ENCODE measurements at places on chromosomes 7 and 10. TPM values are rescaled to one million over a fixed set of nuclear protein-coding genes. Genes with fewer than 3 reads are reported as not detected.
A peak's percentile ranks its signal among the peaks of the same experiment; 100 is the strongest.

DNA sequence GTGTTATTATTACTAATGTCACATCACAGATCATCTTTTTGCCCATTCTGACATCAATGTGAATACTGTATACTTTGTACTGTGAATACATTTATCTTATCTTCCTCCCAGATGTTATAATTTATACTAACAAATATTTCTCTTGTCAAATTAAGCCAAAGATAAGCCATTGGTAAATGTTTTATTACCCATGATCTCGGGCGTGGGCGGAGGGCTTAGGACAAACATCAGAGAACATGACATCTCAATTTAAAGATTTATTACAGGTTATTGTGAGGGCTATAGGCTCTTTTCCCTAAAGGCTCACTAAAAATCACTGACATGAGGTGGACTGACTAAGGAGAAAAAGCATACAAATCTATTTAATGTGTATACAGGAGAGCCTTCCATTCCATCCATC, 58.2 kb upstream of the DGKB start:
- DNase-seq = no peak

Gene PTEN
- total RNA-seq = 165 TPM

- peak; percentile 90 for DNase-seq
Observed at GRCh38 chr10:132396494-132397035, 435 bp upstream of the PWWP2B start.

DNA sequence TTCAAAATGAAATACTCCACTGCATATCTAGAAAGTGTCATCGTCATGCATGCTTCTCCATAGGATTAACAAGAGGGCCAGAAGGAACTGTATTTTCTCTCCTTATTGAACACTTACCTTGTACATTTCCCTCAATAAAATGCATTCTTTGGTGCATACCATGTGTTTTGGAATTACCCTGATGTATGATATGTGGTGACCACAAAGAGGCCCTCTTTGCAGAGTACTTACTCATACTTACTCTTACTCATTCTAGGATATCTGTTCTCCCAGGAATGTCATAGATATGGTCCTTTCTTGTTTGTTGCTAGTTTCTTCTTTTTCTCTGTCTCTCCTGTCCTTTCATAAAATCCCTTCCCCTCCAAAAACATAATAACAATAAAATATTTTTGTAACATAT, 1087.1 kb upstream of the POT1 start:
- DNase-seq = no peak

Gene ZNF438
- total RNA-seq = 11.6 TPM

Gene VSIR
- 123 TPM for total RNA-seq

Gene HECW1
- total RNA-seq = not detected

DNA sequence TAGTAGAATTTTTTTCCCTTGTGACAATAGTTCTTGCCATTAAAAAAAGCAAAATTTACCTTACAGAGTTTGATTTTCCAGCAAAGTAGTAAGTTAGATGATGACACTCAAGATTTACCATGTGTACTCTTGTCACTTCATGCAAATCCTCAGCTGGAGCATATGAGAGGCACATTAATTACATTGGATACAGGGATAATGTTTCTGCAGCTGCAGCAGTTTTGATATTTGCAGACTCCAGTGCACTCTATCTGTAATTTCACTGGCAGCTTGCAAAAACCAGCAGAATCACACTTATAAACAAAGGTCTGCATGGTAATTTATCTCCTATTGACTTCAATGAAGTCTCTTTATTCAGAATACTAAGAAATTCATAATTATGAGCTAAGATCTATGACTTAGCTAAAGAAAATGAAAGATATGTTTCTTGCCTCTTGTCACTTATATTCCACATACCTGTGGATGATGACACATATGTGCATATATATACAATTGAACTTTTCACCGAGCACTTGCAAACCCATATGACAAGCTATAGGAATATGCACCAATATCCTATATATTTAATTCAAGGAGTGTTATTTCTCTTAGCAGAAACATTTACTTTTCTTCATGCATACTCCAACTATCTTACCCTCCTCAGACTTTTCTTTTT, 530.6 kb downstream of the PHTF2 start:
- DNase-seq = no peak

Gene PNLIPRP3
- total RNA-seq = not detected

DNA sequence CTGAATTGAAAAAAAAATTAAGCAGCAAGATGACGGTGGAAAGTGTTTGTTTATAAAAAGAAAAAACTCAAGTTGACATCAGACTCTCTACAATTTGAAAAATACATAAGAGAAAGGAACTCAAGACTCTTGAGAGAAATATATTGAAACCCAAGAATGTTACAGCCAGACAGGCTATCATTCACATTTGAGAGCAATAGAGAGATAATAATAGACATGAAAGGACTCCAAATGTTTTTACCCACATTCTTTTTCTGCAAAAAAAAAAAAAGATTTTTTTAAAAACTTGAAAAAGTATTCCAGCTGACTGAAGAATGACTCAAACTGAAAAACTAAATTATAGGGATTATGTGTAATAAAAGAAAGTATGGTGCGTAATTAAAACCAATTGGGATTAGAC, 532.4 kb downstream of the INHBA start:
- DNase-seq = no peak

DNA sequence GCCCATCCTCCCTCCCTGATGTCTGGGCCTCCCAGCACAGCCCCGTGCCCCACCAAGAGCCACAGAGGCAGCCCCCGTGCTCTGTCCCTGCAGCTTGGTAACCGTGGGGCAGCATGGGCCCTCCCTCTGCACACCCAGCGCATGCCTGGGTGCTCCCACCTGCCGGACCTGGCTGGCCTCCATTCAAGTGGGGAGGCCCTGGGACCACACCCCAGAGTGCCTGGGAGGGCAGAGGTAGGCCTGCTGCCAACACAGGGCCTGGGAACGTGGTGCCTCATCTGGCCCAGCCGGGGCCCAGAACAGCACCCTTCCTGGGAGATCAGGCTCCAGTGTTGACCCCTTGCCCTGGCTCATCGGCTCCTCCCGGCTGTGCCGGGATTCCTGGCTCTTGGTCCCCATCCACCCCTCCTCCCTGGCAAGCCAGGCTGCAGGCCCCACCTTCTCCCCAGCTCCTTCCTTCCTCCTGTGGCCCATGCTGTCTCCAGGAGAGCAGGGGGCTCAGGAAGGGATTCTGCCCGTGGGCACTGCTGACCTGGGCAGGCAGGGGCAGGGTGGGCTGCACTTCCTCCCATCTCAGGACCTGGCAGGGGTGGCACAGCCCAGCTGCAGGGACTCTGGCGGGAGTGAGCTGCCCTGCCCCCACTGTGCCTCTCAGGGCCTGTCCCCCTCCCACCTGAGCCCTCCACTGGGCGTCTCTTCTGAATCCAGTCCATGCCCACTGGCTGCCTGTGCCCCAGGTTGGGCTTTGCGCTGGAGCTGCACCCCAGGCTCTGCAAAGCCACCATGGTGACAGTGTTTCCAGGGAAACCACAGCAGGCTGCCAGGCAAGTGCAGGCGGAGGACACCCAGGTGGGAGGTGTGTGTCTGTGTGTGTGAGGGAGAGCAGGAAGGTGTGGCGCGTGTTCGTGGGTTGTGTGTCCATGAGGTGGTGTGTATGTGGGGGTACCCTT, 32.6 kb downstream of the PWWP2B start:
- no peak for DNase-seq

- no peak for DNase-seq
Observed at GRCh38 chr10:96656839-96657238, 63.5 kb downstream of the PIK3AP1 start.

DNA sequence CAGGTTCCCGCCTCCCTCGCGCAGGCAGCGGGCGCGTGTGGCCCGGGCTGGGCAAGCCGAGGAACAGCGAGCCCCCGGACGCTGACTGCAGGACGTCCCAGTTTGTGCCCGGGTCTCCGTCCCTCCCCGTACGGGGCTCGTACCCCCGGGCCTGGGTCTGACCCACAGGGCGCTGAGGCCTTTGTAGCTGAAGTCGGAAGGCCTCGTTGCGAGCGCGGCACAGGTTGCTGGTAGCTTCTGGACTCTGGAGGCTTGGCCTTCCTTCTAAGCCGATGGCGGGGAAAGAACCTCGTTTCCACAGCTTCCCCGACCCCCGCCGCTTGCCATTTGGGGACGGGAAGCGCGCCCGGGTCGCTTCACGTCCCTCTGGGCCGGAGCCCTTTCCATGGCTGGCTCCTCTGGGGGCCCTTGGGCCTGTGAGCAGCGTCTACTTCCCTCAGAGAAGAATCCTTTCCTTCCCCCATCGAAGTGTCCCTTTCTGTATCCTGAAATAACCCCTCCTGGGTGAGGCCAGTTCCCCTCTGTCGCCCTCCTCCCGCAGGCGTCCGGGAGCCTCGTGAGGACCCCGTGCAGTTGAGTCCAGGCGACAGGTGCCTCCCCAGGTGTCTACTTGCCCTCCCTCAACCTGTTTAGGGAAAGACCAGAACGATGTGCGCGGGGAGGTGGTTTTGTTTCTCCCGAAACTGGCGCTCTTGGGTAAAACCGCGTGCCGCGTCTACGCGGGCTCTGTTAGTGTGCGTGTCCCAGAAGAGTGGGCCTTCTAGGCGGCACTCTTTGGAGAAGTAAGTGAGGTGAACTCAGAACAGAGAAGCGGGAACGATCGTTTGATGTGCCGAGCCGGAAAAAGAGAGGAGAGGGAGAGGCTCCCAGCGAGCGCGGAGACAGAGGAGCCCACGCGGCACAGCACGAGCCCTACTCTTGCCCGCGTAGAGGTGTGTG, 9.3 kb downstream of the EVX1 start:
- DNase-seq = no peak

GRCh38 chr7:34165927-34166550, 260.7 kb downstream of the BMPER start:
- DNase-seq = no peak

DNA sequence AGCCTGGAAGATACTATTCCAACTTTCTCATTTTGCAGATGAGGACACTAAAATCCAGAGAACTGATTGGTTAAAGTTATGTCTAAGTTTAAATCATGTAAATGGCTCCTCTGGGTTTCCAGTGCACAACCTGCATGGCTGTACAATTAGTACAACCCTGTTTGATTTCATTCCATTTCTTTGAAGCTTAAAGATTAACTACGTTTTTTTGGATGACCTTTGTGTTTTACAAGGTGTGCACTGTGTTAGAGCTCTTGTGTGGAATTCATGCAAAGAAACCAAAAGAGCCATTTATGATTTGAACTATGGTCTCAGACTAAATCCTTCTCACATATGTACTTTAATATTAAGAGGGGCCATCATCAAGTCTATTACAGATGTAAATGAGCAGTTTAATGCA, 149.5 kb downstream of the TMEM168 start:
- DNase-seq = no peak

DNA sequence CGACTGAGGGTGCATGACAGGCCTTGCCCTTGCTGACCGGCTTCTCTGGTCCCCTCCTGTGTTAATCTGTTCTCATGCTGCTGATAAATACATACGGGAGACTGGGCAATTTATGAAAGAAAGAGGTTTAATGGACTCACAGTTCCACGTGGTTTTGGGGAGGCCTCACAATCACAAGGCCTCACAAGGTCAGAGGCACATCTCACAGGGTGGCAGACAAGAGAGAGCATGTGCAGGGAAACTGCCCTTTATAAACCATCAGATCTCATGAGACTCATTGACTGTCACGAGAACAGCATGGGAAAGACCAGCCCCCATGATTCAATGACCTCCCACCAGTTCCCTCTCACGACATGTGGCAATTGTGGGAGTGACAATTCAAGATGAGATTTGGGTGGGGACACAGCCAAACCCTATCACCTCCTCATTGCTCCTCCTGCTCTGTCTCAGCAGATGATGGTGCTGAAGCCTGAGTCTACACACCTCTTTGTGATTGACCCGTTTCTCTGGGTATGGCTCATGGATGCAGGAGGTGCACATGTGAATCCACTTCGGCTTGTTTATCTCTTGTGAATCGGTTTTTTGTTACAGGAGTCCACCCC, 547.8 kb downstream of the DNAJB6 start:
- no peak for DNase-seq

Gene TMEM60
- 12.7 TPM for total RNA-seq

DNA sequence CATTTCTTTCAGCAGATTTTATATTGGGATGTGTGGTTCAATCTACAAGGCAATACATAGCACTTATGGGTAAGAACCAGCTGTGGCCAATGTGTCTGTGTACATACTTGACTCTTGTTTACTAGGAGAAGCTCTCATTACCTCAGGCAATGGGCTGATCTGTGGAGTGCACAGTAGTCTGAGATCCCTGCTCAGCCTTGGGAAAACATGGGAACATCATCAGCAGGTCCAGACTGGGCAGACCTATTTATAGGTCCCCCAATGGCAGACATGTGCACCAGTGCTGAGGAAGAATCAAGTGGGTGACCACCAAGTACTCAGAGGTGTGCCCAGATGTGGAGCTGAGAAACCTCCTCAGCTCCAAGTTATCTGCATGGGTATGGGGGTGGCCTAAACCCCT, 349.7 kb downstream of the KIF20B start:
- no peak for DNase-seq

Gene NUTM2E
- total RNA-seq = not detected

Gene DRGX
- not detected for total RNA-seq

DNA sequence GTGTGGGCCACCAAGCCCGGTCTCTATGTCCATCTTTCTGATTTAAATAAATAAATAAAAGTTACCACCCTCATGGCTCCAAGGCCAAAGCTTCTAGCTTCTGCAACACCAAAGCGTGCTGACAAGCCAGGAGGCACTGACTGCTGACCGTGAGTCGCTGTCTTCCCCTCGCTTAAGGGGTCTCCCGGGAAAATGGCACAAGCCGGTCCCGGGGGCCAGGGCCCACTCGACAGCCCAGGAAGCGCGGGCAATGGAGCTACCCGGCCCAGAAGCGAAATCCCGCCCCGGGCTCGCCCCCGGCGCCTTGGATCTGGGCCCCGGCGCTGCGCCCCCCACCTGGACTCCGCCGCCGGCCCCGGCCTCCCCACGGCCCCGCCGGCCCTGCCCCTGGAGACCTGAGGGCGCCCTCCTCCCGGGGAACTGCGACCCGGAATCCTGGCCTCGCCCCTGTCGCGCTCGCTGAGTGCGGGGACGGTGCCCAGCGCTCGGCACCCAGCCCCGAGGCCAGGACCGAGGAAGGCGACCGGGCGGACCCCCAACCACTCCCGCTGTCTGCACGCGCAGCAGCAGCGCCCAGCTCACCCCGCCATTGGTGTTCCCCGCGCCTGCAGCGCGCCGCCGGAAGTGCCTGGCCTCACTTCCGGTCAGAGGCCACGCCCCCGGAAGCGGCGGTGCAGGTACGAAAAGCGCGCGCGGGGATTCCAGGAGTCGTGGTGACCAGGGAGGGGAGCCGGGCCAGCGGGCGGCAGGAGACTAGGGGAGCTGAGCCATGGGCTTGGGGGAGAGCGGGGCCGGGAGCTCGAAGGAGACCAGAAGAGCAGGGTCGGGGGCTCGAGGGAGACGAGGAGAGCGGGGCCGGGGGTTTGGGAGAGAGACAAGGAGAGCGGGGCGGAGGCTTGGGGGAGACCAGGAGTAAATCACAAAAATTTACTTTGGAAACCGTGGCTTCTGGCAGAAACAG, at the start of the genes MRM2 and NUDT1:
Gene MRM2 (minus strand): TSS at position 626 of the 961 bp plus-strand sequence. CDS start 36 bp downstream, at position 590.
Gene NUDT1 (plus strand): TSS at position 647 of the 961 bp plus-strand sequence. CDS start 2,349 bp downstream, outside the sequence.
- peak; percentile 86 for DNase-seq

- no peak for DNase-seq
Observed at GRCh38 chr7:142932386-142933091, 1.0 kb downstream of the TRPV5 start.

DNA sequence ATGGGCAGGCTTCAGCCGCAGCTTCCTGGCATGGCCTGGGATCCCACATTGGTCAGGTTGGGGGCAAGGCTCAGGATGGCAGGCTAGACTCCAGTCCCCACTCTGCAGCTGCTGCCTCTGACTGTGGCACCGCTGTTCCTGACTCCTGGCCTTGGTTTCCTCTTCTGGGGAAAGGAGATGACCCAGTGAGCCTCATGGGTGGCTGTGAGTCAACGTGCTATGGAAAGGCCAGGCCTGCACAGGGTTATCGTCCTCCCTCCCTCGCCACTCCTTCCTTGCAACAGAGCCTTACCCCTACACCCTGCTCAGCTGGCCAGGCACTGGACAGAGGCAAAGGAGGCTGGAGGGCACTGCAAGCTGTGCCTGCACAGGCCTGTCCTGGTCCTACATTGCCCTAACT, 36.1 kb upstream of the CHST15 start:
- DNase-seq = no peak

All from aorta (tissue), 5 donors.